ENCODE measurements at places on chromosomes 2 and 18. TPM values are rescaled to one million over a fixed set of nuclear protein-coding genes. Genes with fewer than 3 reads are reported as not detected.
A peak's percentile ranks its signal among the peaks of the same experiment; 100 is the strongest.

DNA sequence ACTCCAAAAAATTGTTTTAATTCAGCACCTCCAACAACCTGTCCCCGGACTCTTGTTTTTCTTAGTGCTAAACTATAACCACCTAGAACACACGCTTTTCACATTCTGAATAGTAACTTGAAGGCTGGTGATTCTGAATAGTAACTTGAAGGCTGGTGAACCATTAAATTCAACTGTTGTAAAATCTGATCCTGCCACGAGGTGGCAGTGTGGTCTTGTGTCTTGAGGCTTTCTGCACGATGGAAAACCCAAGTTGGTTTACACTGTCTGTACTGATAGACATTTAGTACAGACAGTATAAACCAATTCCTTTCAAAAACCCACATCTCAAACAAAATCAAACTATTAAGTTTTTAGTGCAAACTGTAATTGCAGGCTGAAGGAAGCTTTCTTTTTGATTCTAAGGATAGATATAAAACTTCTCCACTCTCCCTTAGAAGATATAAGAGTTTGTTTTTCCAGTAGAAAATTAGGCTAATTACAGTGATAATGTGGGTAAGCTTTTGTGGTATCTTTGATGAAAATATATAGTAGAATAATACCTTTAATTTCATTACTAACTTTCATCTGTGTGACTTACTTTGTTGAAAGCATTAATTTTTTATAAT lies 57.6 kb downstream of the VAPA start:
- DNase-seq = peak; percentile 93

DNA sequence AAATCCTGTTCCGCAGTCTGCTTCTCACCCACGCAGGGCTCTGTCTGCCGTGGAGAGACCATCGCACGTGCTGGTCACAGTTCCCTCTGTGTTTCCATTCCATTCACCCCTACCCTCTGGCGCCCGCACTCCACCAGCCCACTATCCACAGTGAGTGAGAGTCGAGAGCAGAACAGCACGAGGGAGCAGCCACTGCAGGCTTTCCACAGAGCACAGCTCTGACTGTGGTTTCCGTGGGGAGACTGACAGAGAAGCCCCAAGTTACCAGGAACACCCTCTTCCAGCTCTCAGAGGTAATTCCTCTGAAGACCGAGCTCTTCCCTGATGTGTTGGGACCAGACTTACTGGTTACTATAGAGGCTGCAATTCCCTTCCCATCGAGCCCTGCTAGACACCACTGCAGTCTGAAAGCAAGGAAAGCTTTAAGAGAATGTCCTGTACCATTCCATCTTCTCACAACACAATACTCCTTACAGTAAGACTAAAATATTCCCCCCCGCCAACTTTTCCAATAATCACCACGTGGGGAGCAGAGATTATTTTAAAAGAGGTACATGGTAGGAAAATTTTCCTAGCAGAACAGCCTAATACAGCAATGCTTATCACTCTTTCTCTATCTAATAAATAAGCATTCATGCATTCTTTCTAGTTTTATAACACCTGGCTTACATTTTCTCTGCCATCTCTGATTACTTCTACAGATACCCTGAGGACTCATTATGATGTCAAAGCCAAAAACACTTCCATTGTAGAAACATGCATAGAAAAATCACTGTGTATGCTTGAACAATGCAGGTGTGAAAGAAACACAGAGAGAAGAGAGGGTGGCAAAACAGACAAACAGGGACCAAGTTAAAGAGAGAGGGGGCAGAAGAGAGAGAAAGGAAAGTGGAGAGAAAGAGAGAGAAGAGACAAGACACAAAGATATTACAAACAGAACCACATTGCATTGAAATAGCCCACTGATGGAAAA lies 4.7 kb downstream of the MYT1L start:
- DNase-seq = no peak

GRCh38 chr2:236743039-236743920 lies 173.7 kb downstream of the ACKR3 start:
- peak; percentile 43 for DNase-seq

DNA sequence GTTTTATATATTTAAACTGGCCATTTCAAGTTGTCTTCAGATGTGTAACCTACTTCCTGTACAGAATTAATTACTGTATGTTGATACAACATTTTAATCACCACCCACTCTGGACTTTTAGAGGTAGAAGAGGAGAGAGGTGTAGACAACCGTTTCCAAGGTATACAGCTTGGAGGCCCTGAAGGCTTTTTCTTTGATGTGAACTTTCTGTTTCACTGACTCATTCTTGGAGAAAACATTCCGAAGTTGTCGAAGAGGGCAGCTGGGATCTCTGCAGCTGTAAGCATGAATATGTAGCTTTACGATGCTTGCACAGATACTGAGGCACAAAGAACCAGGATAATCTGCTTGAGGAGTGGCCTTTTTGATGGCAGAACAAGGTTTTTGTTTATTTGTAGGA lies 137.0 kb downstream of the NCKAP5 start:
- no peak for DNase-seq

DNA sequence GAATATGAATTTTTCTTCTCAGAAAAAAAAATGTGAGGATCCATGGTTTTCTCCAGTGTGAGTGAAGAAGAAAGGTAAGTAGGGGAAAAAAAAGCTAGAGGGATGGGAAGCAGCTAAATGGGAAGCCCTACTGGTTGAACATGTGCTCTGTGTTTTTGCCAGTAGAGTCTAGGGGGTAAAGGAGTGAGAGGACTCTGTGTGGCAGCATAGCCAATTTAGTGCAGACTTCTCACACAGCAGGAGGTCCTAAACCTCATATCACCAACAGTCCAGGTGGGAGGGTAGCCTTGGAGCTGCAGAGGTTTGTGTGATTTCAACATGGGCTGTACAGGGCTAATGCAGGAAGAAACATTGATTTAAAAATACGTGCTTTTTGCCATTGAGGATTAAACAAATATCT lies 334.5 kb upstream of the SPHKAP start:
- no peak for DNase-seq

DNA sequence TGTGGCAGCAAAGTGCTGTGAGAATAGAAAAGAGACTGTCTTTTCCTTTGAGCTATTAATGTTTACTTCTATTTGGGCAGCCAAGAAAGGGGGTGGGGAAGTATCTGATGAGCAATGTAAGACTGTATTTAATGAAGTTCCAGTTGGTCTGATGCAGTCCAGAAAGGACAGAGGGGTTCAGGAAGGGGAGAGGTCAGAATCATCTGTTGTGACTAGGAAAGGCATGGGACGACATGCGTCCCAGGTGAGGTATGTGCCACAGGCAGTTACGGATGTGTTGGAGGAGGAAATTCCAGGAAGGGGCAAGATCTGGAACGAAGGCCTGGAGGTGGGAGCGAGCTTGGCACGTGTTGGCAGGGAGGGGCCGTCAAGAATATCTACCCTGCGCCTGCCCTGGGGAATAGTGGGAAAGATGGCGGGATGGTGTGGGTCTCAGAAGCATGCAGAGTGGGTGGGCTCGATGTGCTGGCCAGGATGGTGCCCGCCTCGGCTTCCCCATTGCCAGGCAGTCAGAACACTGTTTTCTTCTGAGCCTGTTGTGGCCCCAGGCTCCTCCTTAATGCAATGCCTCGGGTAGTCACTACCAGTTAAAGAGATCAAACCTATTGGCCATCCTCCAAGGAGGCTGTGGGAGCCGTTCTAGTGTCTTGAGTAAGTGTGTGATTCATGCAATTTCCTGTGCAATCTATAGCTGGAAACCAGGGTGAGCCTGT lies 57.8 kb upstream of the TXNDC2 start:
- DNase-seq = peak; percentile 77

DNA sequence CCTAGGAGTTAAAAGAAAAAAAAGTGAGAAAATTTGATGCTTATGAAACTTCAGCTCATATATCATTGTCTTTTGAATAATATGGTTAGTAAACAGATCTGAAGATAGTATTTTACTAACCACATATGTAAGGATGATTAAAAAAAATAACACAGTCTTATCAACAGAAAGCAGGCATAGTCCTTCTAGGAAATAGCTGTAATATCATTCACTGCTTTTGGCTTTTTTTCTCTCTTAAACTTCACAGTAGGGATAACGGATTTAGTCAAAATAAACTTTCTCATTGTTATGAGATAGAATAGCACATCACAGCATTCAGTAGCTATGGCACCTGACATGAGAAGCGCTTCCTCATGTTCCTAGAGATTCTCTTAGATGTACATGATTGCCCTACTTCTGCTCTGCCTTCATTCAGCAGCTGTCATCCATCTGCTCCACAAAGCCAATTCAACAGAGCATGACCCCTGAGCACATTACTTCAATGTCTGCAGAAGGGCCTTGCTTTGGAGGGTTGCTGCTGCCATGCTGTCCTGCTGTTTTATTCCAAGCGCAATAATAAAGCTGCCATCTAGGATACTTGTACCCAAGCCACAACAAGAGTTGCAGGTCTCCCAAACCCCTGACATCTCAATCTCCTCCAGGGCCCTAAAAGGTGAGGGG lies 67.0 kb downstream of the TTC21B start:
- no peak for DNase-seq

GRCh38 chr2:187826023-187826422 lies 271.8 kb upstream of the TFPI start:
- DNase-seq = no peak

GRCh38 chr18:60188958-60189357 lies 183.6 kb downstream of the MC4R start:
- no peak for DNase-seq

GRCh38 chr2:179424571-179424970 lies 159.9 kb upstream of the SESTD1 start:
- DNase-seq = no peak

- DNase-seq = no peak
Measured at GRCh38 chr2:205936446-205936845, 149.5 kb downstream of the INO80D start.

- no peak for DNase-seq
Measured at GRCh38 chr2:109549016-109549590, 64.7 kb downstream of the SEPTIN10 start.

DNA sequence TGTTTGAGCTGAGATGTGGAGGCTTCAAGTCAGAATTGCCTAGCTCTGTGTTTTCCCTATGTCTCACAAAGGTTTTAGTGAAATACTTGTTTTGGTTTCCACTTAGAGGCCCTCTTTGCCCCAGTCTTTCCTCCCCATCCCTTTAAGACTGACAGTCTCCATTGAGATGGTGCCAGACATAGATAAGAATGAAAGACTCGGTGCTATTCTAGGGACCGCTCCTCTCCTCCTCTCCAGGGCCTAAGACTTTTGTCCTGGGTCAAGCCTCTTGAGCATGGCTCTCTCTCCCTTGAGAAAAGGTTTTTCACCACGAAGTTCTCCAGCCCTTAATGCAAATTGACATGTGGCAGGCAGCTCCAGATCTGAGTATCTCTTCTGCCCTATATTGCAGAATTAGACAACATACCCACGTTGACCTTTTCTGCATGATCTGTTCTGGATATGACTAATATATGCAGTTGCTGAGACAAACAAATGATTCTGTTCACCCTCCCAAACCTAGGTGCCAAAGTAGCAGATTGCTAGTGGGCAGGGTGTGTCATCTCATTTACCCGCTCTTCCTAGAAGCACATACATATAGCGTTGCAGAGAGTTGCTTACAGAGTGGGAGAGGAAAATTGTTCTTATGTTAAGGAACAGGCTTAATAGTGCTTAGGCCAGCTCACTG lies 47.5 kb upstream of the ACSL3 start:
- DNase-seq = no peak

GRCh38 chr18:31364190-31364589 lies 12.4 kb upstream of the DSG4 start:
- DNase-seq = no peak

GRCh38 chr2:193963472-193964119 lies 1693.4 kb upstream of the SLC39A10 start:
- DNase-seq = no peak

DNA sequence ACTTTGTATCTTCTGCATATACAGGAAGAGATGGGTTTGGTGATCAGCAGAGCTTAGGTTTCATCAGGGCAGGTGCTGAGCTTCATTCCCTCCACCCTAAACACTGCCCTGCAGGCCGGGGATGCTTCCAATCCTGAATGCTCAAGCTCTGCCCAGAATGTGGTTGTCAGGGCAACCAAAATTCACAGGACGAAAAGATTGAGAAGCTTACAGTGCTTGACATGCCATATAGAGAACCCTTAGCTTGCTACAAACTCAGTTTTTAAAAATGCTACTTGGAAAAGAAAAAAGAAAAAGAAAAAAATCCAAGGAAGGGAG lies 65.6 kb downstream of the SH3RF3 start:
- no peak for DNase-seq

DNA sequence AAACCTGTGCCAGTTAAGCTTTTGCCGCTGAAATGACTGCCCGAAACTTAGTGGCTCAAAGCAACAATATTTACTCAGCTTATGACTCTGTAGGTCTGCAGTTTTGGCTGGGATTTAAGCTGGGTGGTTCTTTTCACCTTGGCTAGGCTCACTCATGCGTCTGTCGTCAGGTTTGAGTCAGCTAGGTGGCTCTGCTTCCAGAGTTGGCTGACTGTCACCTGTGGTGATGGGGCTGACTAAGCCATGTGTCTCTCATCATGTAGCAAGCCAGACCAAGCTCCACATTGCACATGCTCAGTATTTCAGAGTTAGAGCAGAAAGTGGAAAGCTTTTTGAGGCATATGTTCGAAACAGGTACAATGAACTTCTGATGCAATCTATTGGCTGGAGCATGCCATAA lies 354.8 kb downstream of the MEIS1 start:
- no peak for DNase-seq

- no peak for DNase-seq
Measured at GRCh38 chr18:29157905-29158304, 981.0 kb upstream of the CDH2 start.

GRCh38 chr2:224982226-224982625 lies 60.0 kb downstream of the DOCK10 start:
- no peak for DNase-seq

- DNase-seq = peak; percentile 70
Measured at GRCh38 chr2:72104821-72105588, 42.7 kb downstream of the CYP26B1 start.

- no peak for DNase-seq
Measured at GRCh38 chr18:54378057-54378456, 20.4 kb downstream of the C18orf54 start.

DNA sequence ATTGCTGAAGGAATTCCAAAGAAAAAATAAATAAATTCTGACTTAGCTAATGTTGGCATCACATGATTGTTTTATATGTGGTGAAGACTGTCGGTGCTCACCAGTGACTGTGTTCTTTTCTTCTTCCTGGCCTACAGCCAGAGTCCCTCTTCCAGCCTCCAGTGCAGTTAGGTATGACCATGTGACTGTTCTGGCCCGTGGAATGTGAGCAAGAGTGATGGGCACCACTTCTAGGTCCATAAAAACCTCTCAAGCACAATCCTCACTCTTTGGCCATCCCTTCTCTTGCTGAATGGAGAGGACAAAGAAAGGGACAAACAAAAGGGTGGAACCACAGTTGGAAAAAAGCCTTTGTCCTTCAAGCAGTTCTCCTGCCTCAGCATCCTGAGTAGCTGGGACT lies 39.0 kb upstream of the BMPR2 start:
- no peak for DNase-seq

- DNase-seq = no peak
Measured at GRCh38 chr2:44398243-44398897, 36.6 kb downstream of the CAMKMT start.

Gene IL1R1
- 60.3 TPM for total RNA-seq

Gene RUFY4
- not detected for total RNA-seq

Gene INHA
- total RNA-seq = 1.4 TPM

Gene ASTL
- 0.63 TPM for total RNA-seq

Gene CIB4
- not detected for total RNA-seq

Gene ID2
- total RNA-seq = 271 TPM

Gene MAB21L4
- total RNA-seq = 72.0 TPM

Gene BOLL
- not detected for total RNA-seq

Gene C2orf66
- total RNA-seq = 0.13 TPM

Gene B3GNT7
- 1.7 TPM for total RNA-seq

Gene MYO5B
- total RNA-seq = 55.2 TPM

Gene IL18RAP
- total RNA-seq = not detected

Gene SCTR
- not detected for total RNA-seq

Gene GCG
- not detected for total RNA-seq

Gene SULT1C2
- total RNA-seq = not detected

Gene FOXI3
- total RNA-seq = not detected

Measured in lower leg skin (tissue), 4 donors.